ENCODE measurements at places on chromosomes 16 and 17.

DNA sequence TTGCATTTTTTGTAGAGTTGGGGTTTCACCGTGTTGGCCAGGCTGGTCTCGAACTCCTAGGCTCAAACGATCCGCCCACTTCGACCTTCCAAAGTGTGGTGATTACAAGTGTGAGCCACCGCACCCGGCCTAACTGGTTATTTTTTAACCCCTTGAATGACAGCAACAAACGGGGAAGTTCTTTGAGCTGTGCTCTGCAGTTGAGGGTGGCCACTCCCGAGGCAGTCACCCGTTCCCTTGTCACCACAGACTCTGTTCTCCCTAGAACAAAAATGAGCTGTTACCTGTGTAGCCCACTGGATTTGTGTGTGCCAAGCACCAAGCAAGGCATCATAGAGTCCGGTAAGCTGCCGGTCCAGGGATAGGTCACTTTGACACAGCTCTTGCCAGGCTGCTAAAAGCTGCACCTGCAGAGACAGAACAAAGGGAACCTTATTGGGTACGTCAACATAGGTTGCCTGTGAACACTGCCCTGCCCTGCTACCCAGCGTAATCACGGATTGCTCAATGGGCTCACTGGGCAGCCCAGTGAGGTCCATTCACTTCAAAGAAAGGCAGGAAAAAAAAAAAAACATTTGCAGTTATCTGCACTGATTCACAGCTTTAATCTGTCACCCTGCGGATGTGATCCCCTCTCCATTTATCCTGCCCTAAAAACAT is 19.6 kb downstream of the COG7 start:
- DNase-seq = no peak

- DNase-seq = peak; percentile 82
Measured at GRCh38 chr17:80575057-80575875, 30.6 kb downstream of the RPTOR start.

DNA sequence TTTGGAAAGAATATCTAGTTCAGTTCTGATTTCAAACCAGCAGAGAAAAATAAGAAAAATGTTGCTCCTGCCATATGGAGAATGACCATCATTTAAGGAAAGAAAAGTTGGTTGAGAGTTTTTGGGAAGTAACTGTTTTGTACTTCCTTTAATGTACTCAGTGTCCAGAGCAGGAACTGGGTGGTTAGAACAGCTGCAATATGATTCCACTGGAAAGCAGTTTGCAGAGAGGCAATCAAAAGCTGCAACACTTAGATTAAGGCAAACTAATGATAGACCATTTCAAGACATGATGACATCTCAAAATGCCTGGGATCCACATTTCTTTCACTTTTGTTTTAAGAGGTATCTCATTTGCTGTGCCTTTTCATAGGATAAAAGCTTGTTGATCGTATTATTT is 313.3 kb upstream of the HSBP1 start:
- no peak for DNase-seq

GRCh38 chr17:62150471-62150870 is 85.4 kb upstream of the MED13 start:
- DNase-seq = no peak

DNA sequence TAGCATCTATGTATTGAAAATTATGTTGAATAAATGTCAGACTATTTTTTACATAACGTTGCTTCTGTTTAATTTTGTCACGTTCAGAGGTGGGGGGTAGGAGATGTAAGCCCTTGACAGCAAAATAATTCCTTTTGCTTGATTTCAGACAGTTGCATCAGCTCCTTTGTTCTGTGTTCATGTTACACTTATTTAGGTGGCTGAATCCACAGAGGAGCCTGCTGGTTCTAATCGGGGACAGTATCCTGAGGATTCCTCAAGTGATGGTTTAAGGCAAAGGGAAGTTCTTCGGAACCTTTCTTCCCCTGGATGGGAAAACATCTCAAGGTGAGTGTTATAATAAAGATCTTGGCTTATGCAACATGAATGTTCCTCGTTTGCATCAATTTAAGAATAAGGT is 4.5 kb downstream of the HERPUD1 start:
- DNase-seq = no peak

DNA sequence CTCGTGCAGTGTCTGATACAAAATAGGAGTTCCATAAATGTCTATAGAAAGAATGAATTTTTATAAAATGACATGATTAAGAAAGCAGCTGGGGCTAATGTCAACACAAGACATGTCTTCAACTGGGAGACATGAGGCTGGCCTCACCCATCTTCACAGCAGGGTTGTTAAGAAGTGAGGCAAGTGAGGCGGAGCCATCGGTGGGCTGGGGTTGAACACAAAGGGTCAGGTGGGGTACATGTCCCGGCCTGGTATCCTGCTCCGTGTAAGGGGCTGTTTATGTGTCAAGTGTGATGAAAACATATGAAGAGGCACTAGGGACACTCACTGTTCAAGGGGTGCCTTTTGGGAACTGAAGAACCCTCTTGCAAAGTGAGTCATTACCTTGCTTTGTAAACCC is 22.1 kb downstream of the CDK5R1 start:
- DNase-seq = no peak

DNA sequence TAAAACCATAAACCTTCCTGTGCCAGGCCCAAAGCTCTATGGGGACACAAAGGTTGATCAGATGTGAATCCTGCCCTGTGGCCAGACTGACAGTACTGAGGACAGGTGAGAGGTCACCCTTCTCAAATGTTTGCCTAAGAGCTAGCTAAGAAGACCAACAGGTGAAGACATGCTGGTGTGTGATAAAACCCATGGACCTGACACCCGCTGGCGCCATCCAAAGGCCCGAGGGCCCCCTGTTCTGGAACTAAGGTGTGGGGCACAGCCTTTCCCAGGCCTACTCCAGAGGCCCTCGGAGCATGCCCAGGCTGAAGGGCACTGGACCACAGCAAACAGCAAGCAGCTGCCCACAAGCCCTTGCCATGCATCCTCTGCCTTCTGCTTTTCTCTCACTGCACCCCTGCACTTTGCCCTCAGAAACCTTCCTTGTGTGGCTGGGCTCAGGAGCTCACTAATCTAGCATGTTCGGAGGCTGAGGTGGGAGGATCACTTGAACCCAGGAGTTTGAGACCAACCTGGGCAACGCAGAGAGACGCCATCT is 5.2 kb upstream of the CDK3 start:
- DNase-seq = no peak

DNA sequence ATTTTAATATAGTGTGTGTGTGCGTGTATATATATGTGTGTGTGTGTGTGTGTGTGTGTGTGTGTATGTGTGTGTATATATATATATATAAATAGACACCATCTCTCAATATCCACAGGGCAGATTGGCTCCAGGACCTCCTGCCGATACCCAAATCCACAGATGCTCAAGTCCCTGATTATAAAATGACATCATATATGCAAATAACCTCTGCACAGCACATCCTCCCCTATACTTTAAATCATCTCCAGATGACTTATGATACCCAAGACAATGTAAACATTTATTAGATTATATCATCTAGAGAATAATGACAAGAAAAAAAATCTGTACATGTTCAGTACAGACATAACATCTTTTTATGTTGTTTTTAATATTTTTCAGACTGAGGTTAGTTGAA is 7.8 kb downstream of the DUSP3 start:
- no peak for DNase-seq

DNA sequence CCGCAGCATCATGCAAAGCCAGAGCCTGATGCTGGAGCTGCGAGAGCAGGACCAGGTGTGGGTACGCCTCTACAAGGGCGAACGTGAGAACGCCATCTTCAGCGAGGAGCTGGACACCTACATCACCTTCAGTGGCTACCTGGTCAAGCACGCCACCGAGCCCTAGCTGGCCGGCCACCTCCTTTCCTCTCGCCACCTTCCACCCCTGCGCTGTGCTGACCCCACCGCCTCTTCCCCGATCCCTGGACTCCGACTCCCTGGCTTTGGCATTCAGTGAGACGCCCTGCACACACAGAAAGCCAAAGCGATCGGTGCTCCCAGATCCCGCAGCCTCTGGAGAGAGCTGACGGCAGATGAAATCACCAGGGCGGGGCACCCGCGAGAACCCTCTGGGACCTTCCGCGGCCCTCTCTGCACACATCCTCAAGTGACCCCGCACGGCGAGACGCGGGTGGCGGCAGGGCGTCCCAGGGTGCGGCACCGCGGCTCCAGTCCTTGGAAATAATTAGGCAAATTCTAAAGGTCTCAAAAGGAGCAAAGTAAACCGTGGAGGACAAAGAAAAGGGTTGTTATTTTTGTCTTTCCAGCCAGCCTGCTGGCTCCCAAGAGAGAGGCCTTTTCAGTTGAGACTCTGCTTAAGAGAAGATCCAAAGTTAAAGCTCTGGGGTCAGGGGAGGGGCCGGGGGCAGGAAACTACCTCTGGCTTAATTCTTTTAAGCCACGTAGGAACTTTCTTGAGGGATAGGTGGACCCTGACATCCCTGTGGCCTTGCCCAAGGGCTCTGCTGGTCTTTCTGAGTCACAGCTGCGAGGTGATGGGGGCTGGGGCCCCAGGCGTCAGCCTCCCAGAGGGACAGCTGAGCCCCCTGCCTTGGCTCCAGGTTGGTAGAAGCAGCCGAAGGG is 24.2 kb downstream of the C1QTNF1 start:
- DNase-seq = no peak

GRCh38 chr17:34302636-34303035 is 16.6 kb upstream of the CCL8 start:
- no peak for DNase-seq

GRCh38 chr16:58120234-58120633 is 8.9 kb downstream of the CFAP20 start:
- no peak for DNase-seq

DNA sequence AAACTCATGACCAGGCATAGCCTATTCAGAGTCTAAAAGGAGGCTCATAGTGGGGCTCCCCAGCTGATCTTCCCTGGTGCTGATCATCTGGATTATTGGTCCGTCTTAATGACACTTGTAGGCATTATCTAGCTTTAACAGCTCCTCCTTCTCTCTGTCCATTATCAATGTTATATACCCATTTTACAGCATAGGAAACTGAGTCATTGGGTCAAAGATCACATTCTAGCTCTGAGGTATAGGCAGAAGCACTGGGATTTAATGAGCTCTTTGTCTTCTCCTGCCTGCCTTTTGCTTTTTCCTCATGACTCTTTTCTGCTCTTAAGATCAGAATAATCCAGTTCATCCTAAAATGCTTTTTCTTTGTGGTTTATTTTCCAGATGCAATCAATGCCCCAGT is 756 bp downstream of the CCL2 start:
- DNase-seq = no peak

GRCh38 chr16:75392906-75393305 is 40.4 kb downstream of the CFDP1 start:
- DNase-seq = no peak

DNA sequence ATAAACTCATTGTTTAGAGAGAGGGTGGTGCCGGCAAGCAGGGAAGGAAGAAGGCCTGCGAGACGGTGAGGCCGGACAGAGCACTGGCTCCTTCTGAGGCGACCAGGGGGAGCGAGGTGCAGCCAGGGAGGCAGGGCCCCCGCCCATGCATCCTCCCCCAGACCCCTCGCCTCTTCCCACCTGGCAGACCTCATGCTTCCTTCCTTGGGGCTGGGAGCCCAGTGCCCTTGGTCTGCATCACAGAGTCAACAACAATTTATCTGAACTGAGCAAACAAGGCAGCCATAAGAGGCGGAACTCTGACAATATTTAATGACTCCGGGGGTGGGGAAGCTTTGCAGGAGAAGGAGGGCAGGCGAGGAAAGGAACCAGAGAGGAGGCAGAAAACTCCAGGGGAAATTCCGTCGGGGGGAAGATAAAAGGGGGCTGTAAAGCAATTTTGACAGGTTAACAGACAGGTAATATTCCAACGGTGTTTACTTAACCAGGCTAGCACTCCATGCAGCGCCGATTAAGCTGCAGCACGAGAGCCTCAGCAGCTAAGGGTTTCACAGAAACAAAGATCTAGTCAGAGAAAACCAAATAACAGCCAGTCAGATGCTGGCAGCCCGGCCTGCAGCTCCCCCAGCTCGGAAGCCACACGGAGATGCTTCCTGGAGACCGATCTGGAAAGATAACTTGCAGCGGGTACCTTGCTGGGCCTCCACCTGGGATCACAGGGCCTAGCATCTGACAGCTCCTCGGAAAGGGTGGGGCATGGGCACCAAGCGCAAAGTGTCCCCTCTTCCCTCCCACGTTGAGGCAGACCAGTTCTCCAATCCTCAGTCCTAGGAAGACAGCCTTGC is 398.2 kb downstream of the SOX9 start:
- DNase-seq = no peak

DNA sequence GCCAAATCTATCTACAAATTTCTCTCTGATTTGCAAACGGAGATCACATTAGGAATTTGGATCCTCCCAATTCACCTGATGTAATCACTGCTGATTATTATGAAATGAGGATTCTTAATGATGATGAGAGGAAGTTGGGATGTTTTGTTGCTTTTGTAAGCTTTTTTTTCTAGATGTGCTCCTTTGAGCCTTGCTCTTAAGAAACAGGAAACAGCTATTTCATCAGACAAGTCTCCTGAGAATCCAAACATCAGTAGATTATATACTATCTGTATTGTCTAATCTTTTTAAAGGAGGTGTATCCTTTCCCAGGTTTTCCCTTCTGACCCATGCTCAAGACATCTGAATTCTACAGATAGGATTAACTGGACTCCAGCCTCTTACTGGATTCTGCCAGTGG is 73.3 kb downstream of the KIF2B start:
- no peak for DNase-seq

DNA sequence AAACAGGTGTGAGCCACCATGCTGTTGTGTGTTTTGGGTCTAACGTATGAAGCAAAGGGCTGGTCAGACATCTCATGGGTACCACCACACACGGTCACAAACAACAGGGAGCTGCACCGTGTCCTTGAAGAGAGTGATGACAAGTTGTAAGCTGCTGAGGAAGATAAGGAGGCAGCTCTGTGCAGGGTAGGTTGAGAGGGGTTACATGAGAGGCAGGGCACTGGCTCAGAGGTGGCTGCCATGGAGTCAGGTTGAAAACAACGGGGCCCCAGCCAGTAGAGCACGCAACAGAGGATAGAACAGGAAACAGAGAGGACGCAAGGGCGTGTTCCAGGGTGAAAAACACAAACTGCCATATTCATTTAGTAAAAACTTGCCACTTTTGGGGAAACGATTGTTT is 52.2 kb downstream of the TRARG1 start:
- no peak for DNase-seq

DNA sequence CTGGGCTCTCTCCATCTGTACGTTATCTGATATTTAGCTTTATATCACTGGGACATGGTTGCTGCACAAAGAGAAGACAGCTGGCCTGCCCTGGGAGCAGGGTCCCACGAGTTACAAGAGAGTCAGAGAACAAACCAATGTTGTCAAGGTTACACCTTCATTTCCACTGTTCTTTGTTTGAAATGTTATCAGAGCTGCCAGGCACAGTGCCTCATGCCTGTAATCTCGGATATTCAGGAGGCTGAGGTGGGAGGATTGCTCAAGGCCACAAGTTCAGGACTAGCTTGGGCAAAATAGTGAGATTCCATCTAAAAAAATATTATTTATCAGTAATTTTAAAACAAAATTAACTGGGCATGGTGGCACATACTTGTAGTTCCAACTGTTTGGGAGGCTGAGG is 34.6 kb downstream of the ATP6V0A1 start:
- DNase-seq = no peak

DNA sequence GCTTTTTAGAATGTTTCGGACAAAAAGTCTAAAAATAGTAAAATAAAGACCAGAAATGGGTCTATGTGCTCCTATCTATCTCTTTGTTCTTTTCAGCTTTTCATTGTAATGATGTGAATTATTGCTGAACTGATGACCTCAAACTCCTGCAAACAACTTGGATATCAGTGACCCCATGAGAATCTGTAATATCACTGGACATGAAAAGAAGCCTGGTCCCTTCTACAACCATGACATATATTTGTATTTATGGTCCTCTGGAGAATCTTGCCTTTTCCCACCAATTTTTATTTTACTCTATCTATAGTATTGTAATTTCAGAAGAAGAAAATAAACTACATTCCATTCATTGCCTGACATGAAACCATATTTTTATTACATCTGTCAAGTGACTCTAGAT is 740.7 kb upstream of the CA10 start:
- no peak for DNase-seq
